ENCODE measurements at places on chromosomes 16 and 17. TPM values are rescaled to one million over a fixed set of nuclear protein-coding genes. Genes with fewer than 3 reads are reported as not detected.

DNA sequence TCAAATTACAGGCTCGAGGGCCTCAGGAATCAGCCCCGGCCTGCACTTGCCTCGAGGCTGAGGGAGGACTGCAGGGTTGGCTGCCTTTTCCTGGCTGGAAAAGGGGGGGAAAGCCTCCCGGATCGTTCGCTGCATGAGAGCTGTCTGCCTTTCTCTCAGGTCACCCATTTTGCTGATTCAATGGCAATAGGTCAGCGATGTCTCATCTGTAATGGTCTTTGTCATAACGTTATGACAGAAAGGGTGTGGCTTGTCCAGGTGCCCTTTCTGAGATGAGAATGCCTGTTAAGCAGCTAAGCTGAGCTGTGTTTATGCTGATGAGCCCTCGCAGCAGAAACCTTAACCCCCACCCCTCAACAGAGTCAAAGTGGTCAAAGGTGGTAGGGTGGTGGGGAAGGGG is 81.8 kb downstream of the AKAP1 start:
- DNase-seq = no peak
- H3K4me3 ChIP-seq = no peak overlapping the region
- no peaks in the 10 kb centered on the region for H3K4me1 ChIP-seq
- H3K27ac ChIP-seq = no peak overlapping the region
- no peaks in the 10 kb centered on the region for H3K36me3 ChIP-seq

DNA sequence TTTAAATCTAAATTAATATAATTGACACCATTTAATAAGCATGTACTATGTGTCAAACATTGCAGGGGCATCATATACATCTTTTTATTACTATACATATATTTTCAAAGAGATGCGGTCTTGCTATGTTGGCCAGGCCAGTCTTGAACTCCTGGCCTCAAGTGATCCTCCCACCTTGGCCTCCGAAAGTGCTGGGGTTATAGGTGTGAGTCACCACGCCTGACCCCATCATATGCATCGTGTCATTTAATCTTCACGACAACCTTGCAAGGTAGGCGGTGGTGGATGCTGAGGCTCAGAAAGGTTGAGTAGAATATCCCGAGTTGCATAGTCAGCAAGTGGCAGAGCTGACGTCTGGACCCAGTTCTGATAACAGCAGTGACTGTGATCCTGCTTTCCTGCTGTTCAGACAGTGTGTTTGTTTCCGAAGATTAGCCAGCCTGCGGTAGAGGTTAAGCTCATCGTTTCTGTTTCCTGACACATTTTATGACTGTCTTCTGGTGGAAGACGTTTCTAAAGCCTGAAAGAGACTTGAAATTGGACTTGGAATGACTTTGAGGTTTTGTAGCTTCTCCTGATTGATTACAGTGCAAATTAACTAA is 316.6 kb downstream of the SNX29 start:
- H3K27me3 ChIP-seq = no peaks in the 10 kb centered on the region
- H3K4me1 ChIP-seq = no peaks in the 10 kb centered on the region
- no peak for DNase-seq

- no peak overlapping the region for H3K4me3 ChIP-seq
- no peak for DNase-seq
- no peaks in the 10 kb centered on the region for H3K27me3 ChIP-seq
- H3K27ac ChIP-seq = no peak overlapping the region
- H3K36me3 ChIP-seq = no peaks in the 10 kb centered on the region
Measured at GRCh38 chr17:12592941-12593340, 72.7 kb upstream of the MYOCD start.

DNA sequence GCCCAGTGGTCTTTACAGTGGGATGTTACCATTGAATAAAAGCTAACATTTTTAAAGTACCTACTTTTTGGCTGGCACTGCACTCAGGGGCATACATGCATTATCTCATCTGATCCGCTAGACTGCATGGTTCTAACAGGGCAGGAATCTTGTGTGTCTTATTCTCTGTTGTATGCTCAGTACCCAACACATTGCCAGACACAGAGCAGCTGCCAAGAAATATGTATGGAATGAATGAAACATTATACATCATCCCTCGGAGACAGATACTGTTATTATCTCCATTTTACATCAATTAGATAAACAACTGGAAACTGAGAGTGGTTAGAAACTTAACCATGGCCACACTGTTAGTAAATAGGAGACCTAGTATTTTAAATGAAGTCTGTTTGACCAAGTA is 74.1 kb upstream of the CDH11 start:
- DNase-seq = no peak
- no peak overlapping the region for H3K27ac ChIP-seq
- no peaks in the 10 kb centered on the region for H3K27me3 ChIP-seq
- no peak overlapping the region for H3K4me3 ChIP-seq
- no peaks in the 10 kb centered on the region for H3K36me3 ChIP-seq

DNA sequence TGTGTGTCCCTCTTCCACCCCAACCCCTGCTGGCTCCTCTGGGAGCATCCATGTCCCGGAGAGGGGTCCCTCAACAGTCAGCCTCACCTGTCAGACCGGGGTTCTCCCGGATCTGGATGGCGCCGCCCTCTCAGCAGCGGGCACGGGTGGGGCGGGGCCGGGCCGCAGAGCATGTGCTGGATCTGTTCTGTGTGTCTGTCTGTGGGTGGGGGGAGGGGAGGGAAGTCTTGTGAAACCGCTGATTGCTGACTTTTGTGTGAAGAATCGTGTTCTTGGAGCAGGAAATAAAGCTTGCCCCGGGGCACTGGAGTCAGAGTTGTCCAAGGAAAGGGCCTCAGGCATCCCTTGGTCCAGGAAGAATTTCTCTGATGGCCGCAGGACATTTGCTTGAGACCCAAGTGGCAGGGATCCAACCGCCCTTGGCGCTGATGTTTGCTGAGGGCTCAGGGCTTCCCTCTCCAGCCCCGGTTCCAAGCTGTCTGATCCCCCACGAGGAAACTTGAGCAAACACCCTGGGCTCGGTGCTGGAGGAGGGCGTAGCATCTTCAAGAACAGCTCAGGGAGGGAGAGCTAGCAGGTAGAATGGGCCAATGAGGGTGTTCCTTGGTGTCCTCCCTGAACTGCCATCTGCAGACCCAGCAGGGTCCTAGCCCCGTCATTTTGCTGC is 4.5 kb downstream of the NXPH3 start:
- peaks cover 11% of the 10 kb centered on the region for H3K27me3 ChIP-seq
- H3K27ac ChIP-seq = no peak overlapping the region
- no peaks in the 10 kb centered on the region for H3K36me3 ChIP-seq
- H3K4me1 ChIP-seq = peaks cover 16% of the 10 kb centered on the region
- H3K4me3 ChIP-seq = no peak overlapping the region
- DNase-seq = no peak

DNA sequence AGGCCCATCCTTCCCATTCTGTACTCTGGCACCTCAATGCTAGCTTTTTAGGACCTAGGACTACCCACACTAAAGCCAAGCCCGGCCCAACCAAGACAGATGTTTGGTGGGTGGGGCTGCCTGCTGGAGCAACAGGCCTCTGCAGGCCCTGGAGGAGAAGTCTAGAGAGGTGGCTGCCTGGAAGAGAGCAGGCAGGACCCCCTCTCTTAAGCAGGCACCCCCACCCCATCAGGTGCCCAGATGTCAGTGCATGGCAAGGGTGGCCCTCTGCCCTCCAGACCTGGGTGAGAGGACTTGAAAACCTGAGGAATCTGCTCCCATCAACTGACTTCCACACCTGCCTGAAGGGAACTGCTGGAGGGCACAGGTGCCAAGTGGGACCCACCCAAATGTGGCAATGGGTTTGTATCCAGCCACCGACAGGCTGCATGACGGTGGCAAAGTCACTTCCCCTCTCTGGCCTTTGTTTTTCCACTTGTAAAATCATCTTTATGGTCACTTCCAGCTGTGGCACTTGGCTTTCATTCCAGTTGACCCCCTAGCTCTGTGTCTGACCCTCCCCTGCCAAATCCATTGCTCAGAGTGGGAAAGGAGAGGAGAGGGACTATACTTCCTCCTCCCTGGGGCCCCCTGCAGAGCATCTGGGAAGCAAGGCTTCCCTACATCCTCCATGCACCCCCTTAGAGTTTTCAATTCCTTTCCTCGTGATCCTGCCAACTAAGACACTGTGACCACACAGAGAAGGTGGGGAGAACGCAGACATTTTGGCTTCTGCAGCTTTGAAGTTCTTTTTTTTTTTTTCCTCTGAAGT is 1.7 kb upstream of the STAT5A start:
- peak overlapping the region; percentile 87 for H3K27ac ChIP-seq
- peak overlapping the region; percentile 88 for H3K4me3 ChIP-seq
- no peaks in the 10 kb centered on the region for H3K27me3 ChIP-seq
- DNase-seq = no peak
- H3K36me3 ChIP-seq = peaks cover 4% of the 10 kb centered on the region

GRCh38 chr17:9002227-9002605 is 19.1 kb upstream of the NTN1 start:
- DNase-seq = no peak
- H3K4me3 ChIP-seq = no peak overlapping the region
- no peaks in the 10 kb centered on the region for H3K36me3 ChIP-seq
- no peak overlapping the region for H3K27ac ChIP-seq
- H3K4me1 ChIP-seq = peaks cover 8% of the 10 kb centered on the region
- H3K27me3 ChIP-seq = no peaks in the 10 kb centered on the region

DNA sequence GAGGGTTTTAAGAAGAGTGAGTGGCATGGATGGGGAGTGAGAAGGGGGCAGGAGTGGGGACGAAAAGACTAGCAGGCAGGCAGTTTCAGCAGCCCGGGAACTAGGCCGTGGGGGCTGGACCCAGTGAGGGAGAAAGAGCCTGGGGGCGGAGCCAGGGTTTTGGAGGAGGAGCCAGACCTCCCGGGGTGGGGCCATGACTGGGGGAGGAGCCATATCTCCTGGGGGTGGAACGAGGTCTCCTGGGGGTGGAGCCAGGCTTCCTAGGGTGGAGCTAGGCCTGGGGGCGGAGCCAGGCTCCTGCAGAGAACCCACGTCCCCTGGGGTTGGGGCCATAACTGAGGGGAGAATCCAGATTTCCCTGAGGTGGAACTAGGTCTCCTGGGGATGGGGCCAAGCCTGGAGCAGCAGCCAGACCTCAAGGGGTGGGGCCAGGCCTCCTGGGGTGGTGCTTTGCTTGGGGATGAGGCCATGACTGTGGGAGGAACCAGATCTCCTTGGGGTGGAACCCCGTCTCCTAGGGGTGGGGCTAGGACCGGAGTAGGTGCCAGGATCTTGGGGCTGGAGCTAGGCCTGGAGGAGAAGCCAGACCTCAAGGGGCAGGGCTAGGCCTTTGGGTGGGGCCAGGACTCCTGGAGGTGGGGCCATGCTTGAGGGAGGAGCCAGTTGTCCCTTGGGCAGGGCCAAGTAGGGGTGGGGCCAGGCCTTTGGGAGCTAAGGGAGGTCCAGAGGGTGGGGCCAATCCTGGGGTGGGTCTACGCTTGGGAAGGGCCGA is 41.7 kb upstream of the JPH3 start:
- no peaks in the 10 kb centered on the region for H3K27me3 ChIP-seq
- no peak overlapping the region for H3K27ac ChIP-seq
- no peaks in the 10 kb centered on the region for H3K4me1 ChIP-seq
- no peaks in the 10 kb centered on the region for H3K36me3 ChIP-seq

GRCh38 chr17:80987941-80988461 is 3.6 kb upstream of the CHMP6 start:
- peaks cover 25% of the 10 kb centered on the region for H3K4me1 ChIP-seq
- no peak overlapping the region for H3K27ac ChIP-seq
- H3K27me3 ChIP-seq = no peaks in the 10 kb centered on the region
- no peaks in the 10 kb centered on the region for H3K36me3 ChIP-seq
- H3K4me3 ChIP-seq = no peak overlapping the region

GRCh38 chr17:76826330-76827068 is 41.7 kb upstream of the MGAT5B start:
- no peaks in the 10 kb centered on the region for H3K27me3 ChIP-seq
- DNase-seq = no peak
- H3K4me1 ChIP-seq = peaks cover 4% of the 10 kb centered on the region
- no peak overlapping the region for H3K27ac ChIP-seq
- no peak overlapping the region for H3K4me3 ChIP-seq

- H3K27me3 ChIP-seq = no peaks in the 10 kb centered on the region
- no peak for DNase-seq
- no peak overlapping the region for H3K27ac ChIP-seq
- no peaks in the 10 kb centered on the region for H3K4me1 ChIP-seq
- no peak overlapping the region for H3K4me3 ChIP-seq
- peaks cover 22% of the 10 kb centered on the region for H3K36me3 ChIP-seq
Measured at GRCh38 chr16:74902161-74902560, 82.8 kb downstream of the WDR59 start.

GRCh38 chr17:70629902-70630301 is 460.6 kb downstream of the KCNJ2 start:
- no peaks in the 10 kb centered on the region for H3K36me3 ChIP-seq
- H3K4me1 ChIP-seq = no peaks in the 10 kb centered on the region
- DNase-seq = no peak
- H3K27ac ChIP-seq = no peak overlapping the region
- no peak overlapping the region for H3K4me3 ChIP-seq

DNA sequence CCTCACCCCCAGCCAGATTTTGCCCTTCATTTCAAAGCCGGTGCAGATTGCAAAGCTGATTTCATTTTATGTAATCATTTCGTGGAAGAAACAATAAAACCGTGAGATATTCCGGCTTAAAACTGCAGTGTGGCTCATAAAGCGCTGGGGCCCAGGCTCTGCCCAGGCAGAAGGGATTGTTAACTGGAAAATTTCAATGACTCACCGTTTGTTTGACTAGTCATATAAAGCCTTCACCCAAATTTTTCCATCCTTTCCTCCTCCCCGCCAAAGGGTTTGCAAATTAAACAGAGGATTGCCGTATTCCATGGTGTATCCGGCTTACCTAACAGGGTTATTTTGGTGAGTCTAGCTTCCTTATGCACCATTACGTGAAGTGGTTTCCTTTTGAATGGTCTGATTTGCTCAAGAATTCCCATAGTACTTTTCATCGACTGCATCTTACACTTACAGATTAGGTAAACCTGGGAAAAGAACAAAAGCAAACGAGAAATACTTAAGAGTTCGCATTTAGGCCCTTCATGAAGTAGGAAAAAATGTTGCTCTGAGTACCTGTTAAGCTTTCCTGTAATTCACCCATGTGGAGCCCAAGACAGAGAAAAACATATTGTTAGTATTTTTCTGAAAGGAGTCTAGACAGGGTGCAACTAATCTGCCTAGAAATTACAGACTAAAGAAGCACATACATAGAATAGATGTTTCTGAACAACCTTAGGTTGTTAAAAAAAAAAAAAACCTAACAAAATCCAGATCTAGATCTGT is 949 bp upstream of the GSPT1 start:
- H3K36me3 ChIP-seq = no peaks in the 10 kb centered on the region
- H3K27ac ChIP-seq = peak overlapping the region; percentile 72
- no peaks in the 10 kb centered on the region for H3K27me3 ChIP-seq
- peak overlapping the region; percentile 65 for H3K4me3 ChIP-seq
- H3K4me1 ChIP-seq = peaks cover 29% of the 10 kb centered on the region

- H3K27ac ChIP-seq = no peak overlapping the region
- no peak overlapping the region for H3K4me3 ChIP-seq
- H3K36me3 ChIP-seq = peaks cover 21% of the 10 kb centered on the region
- no peaks in the 10 kb centered on the region for H3K4me1 ChIP-seq
Measured at GRCh38 chr17:29505836-29506235, 61.0 kb downstream of the ABHD15 start.

IL32 gene
- total RNA-seq = 810 TPM

KCNJ18 gene
- not detected for total RNA-seq

C17orf78 gene
- total RNA-seq = not detected

KRTAP4-9 gene
- total RNA-seq = not detected

BLMH gene
- 57.6 TPM for total RNA-seq

SLC4A1 gene
- not detected for total RNA-seq

KLHL36 gene
- 131 TPM for total RNA-seq

KRT24 gene
- not detected for total RNA-seq

All from CD4-positive, alpha-beta memory T cell (primary cell).